Right lung (tissue), 10 donors: ENCODE measurements at places on chromosomes 13 and 19. TPM values are rescaled to one million over a fixed set of nuclear protein-coding genes. Genes with fewer than 3 reads are reported as not detected.

PGLYRP2 gene
- not detected for polyA plus RNA-seq

MPV17L2 gene
- polyA plus RNA-seq: 6.3 TPM

PSG3 gene
- not detected for polyA plus RNA-seq

ZNF471 gene
- polyA plus RNA-seq: 42.7 TPM

POU2F2 gene
- 1.5 TPM for polyA plus RNA-seq

FCHO1 gene
- 1.2 TPM for polyA plus RNA-seq

HCN2 gene
- polyA plus RNA-seq: 0.14 TPM

EBI3 gene
- polyA plus RNA-seq: 0.56 TPM

FBXO27 gene
- polyA plus RNA-seq: 3.6 TPM

OR7D2 gene
- 0.17 TPM for polyA plus RNA-seq

PSG6 gene
- not detected for polyA plus RNA-seq

MYDGF gene
- polyA plus RNA-seq: 105 TPM

SPACA4 gene
- polyA plus RNA-seq: 0.11 TPM

PSG2 gene
- not detected for polyA plus RNA-seq

ITGBL1 gene
- 0.36 TPM for polyA plus RNA-seq

MAG gene
- 1.8 TPM for polyA plus RNA-seq

KLF16 gene
- polyA plus RNA-seq: 3.3 TPM

FUT1 gene
- 5.8 TPM for polyA plus RNA-seq

FCAR gene
- polyA plus RNA-seq: 0.35 TPM

C1QTNF9 gene
- 0.13 TPM for polyA plus RNA-seq

KMT2B gene
- 21.6 TPM for polyA plus RNA-seq

SBNO2 gene
- 17.9 TPM for polyA plus RNA-seq

A1BG gene
- polyA plus RNA-seq: 0.90 TPM
